ENCODE measurements at places on chromosomes 5 and 9.

DNA sequence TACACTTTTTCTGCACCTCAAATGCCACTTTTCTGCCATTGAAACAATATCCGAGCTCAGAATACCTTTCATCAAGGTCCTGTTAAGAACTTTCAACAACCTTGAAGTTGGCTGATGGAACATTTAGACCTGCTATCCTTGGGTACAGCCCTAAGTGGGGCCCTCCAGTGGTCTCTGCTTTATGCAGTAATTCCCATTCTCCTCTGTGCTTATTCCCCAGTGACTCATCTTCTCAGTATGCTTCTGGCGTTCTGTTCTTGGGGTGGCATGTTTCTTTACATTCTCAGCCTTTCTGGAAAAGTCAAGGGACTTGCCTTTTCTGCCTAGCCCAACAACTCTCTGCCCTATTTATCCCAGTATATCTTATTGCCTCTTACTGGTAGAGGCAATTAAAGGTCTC, 7.1 kb downstream of the ANP32B start:
- DNase-seq: peak; percentile 74

DNA sequence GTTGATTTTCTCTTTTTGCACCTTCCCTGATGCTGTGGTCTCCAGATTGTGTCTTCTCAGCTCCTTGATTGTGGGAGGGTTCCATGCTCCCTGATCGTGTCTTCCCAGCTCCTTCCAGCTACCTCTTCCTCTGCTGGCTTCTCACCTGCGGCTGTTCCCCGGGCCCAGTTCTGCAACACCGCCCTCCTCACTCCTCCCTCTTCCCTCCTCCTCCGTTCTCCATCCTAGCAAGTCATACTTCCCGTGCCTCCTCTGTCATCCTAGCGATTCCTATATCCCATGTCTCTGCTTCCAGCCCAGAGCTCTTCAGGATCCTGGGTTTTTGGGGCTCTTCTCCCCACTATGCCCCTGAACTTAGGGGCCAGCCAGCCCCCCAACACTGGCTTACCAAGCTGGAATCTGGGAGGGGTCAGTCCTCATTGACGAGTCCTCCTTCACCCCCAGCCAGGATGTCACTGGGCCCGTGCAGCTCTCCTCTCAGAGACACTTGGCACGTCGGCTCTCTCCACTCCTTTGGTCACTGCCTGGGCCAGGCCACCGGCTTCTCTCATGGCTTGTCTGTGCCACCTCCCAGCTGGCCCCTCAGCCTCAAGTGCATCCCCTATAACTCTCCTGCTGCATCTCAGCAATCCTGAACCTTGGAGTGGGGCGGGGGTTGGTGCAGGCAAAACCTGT, 255.4 kb upstream of the MVB12B start:
- no peak for DNase-seq

DNA sequence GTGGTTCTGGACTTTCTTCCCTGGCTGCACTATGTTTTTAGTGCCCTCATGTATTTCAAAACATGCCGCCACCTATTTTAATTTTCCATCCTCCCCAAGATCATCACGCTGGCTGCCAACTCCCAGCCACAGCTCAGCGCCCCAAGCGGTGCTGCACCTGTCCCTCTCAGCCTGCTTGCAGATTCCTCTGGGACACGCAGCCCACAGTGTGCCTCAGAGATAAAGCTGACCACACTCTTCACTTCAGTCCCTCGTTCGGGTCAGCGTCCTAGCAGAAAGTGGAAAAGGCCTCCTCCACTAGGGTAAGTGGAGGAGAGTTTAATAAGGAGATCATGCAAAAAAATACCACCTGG, 56.2 kb upstream of the CKS2 start:
- no peak for DNase-seq

- no peak for DNase-seq
Observed at GRCh38 chr9:17185481-17186029, 50.7 kb downstream of the CNTLN start.

DNA sequence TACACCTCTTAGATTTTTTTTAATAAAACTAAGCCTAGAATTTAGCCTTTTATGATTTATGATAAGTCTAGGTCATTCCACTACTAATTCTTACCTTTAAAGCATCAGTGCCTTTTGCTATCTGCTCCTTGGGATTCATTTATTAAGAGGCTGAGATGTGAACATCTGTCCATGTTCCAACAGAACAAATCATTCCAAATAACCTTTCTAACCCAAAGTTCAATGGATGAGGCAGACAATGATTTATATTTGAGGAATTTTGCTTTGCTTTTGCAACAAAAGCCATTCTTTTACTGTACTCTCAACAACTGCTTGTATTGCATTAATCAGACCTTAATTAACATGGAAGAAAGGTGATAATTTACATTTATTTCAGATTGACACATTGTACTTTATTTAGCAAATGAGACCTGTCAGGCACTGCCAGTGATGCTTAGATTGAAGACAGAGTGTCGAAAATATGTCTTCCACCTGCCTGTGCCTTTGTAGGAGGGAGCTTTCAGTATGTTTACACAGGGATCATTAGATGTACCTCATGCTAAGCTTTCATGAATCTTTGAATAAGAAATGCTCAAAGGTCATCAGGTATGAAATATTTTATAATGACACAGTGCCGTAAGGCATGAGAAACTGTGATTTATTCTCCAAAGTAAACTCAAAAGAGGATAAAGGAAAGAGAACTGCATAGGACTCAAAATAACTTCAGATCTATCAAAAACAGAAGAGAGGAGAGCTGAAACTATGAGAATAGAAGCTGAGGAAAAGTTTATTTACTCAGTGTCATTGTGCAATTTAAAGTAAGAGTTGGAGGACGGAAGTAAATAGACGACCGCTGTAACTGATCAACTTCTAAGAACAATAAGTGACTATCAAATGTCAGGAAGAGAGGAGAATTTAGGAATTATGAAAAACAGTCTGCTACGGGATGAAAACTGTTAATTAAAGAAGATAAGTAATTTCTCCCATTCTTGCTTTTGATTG, 36.7 kb upstream of the IZUMO3 start:
- DNase-seq: no peak

DNA sequence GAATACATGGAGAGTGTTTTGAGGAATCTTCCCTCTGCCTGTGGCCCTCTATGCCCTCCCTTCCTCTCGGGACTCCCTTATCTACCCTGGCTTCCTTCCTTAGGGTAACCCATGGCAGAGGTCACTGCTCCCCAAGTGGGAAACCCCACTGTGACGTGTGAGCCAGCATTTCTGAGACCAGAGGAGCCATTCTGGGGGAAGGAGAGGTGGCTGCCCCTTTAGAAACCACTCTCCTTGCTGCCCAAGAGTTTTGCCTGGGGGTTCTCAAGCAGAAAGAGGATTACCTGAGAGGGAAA, 23.1 kb downstream of the CCNJL start:
- no peak for DNase-seq

GRCh38 chr9:116269250-116269649, 115.7 kb downstream of the PAPPA start:
- DNase-seq: no peak

DNA sequence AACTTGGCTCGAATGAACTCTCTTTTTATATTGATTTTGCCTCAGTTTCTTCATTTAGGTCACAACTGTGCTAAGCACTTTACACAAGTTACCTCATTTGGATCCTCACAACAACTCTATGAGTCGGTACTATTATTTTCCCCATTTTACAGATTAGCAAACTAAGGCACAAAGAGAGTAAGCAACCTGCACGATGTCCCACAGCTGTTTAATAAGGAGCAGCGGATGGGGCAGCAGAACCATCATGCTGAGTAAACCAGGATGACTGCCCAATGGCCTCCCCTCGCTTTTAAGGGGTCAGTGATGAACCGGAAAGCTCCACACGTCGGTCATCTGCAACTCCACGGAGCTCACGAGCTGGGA, 607 bp downstream of the PRELID2 start:
- DNase-seq: no peak

- DNase-seq: no peak
Observed at GRCh38 chr9:100673249-100673648, 95.4 kb downstream of the CAVIN4 start.

DNA sequence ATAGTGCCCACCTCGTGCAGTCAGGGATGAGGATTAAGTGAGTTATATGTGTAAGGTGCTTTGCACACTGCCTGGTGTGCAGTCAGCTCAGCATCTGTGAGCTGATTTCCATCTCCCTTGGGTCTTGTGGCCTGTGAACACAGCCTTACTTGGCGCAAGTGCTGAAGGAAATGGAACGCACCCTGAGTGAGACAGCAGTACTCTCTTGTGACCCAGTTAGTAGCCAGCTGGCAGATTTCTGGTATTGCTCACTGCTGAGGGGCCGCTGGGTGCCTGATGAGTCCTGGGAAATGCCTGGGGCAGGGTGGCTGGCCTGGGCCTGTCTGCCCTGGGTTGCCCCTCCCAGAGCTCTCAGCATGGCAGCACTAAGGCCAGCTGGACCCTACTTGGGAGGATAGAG, 90.9 kb upstream of the BOD1 start:
- DNase-seq: peak; percentile 22

DNA sequence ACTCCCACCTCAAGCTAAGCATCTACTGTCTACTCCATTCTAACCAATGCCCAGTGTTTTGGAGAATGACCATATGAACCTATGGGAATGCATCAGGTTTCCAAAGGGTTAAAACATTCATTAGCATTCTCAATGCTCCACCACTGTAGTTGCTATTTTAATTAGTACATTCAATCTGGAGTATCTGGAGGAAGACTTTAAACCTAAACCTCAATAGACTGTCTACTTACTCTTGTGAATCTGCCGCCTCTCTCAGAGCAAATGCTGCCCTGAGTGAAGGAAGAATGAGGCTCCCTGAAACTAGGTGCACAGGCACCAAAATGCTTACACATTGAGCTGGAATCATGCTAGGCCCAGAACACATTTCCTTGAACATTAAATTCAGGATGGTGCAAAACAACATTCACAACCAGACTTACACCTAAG, 2.0 kb downstream of the ENC1 start:
- DNase-seq: no peak

GRCh38 chr9:79237861-79238260, 333.9 kb upstream of the TLE4 start:
- DNase-seq: no peak

GRCh38 chr5:175885813-175886212, 14.4 kb downstream of the CPLX2 start:
- peak; percentile 64 for DNase-seq

- no peak for DNase-seq
Observed at GRCh38 chr5:42855811-42856210, 44.1 kb upstream of the SELENOP start.

DNA sequence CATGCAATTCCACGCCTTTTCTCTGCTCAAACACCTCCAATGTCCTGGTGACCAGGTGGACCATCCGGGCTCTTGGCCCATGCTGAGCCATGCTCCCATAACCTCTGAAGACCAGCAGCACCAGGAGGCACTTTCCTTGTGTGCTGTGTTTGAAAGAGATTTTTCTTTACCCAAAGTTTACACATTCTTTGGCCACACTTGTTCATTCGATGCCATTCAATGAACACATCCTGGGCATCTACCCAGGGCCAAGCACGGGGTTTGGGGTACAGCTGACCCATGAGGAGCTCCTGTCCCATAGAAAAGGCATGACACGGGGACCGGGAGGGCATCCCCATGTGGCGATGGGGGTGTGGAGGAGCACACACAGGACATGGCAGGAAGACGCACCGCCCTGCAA, 77.1 kb upstream of the IRX1 start:
- no peak for DNase-seq

- no peak for DNase-seq
Observed at GRCh38 chr5:87825583-87825982, 412.9 kb upstream of the CCNH start.

GRCh38 chr5:115857057-115857479, 15.3 kb downstream of the AP3S1 start:
- no peak for DNase-seq

DNA sequence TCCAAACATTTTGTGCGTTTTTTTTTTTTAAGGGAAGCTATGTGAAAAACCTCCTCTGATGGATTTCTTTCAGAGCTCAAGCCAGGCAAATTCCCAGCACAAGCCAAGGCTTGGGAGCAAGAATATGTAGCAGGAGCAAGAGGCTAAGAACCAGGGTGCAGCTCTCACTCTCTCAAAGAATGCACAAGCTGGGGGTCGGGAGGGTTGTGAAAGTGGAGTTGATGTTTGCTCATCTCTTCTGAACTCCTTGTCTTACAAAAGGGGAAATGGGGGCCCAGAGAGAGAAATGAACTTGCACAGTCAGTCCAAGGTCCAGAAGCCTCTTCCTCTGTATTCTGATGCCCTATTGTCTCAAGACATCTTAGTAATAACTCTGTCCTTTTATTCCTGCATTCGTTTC, 7.7 kb upstream of the TRAF1 start:
- DNase-seq: no peak

DNA sequence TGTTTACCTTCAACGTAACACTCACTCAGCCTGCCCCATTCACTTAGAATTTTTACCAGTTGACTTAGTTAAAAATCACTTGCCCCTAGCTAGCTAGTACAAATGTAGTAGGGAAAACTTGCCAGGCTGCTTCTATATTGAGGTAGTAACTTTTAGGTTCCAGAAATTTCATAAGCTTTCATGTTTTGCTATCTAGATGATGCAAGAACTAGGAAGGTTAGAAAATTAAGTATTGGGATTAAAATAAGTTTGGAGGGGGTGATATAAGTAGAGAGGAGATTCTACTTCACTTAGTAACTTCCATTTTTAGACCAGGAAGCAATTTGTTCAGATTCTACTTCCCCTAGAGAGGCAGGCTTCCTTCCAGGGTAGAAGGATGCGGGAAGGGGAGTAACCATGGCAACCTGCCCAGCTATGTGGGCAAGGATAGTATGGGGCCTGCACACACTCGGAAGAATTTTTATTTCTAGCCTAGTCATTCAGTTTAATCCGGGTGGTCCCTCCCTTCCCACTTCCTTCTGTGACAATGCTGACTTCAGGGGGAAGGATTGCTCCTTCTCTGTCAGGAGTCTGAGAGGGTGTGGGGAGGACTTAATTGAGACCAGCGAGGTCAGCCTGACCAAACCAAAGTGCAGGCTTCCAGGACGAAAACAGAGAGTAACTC, 4.2 kb downstream of the DAB2 start:
- DNase-seq: peak; percentile 82

- no peak for DNase-seq
Observed at GRCh38 chr5:142998316-142999020, 228.3 kb downstream of the ARHGAP26 start.

GRCh38 chr5:54541823-54542783, 24.5 kb downstream of the SNX18 start:
- no peak for DNase-seq

GRCh38 chr9:136283291-136284235, 20.3 kb downstream of the CCDC187 start:
- peak; percentile 90 for DNase-seq

- no peak for DNase-seq
Observed at GRCh38 chr5:134813407-134813806, 32.4 kb upstream of the C5orf24 start.

Measured in astrocyte of the hippocampus (primary cell).